GM13977 (cell line): ENCODE measurements at places on chromosomes 6 and 20.
A peak's percentile ranks its signal among the peaks of the same experiment; 100 is the strongest.

DNA sequence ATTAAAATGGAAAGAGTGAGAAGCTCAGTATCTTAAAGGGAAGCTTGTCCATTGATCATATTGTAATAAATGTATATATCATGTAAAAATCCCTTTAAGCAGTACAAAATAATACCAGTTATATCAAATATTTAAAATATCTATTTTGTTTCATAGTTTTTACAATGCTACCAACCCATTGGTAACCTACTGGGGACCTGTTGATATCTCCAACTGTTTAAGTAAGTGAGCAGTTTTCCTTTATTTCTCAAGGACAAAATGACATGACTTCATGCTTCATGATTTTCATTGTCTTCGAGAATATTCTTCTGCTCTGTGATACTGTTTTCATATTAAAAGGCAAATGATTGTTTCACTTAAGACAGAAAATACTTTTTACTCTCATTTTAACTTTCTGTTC, 100.0 kb downstream of the ADGRG6 start:
- DNase-seq, result no peak

GRCh38 chr6:85344996-85345395, 104.9 kb upstream of the NT5E start:
- no peak for DNase-seq

DNA sequence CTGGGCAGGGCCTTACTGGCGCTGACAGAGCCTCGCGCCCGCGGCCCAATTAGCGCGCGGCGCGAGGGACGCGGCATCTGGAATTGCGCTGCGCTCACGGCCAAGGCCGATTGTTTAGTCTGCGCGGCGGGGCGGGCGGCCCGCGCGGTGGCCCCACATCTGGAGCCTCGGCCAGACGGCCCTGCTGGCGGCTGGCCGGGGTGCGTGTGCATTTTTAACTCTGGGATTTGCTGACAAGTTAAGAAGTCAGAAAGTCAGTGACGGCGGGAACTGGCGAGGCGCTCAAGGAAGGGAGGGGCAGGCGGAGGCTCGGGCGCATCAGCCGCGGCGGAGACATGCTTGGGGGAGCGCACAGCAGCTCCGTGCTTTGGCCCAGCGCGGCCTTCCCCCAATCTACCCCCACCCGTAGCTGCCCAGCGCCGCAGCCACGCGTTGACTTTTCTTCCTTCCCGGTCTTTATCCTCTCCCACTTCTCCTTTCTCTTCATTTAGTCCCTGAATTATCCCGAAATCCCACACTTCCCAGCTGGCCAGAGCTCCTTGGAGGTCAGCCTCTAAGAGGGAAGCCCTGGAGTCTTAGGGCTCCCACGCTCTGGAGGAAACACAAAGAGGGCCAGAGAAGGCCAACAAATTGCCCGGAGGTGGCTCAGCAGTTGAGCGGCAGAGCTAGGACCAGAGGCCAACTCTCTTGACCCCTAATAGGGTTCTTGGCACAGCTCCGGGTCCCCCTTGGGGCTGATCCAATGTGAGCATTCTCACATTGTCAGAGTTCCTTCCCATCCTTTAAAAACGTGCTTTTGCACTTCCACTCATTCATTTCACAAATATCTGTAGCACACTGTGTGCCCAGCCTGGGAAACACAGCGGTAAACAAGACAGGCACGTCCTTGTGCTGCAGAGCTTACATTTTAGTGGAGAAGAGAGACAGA, 40.8 kb upstream of the FOXP4 start:
- peak; percentile 88 for DNase-seq

- no peak for DNase-seq
Measured at GRCh38 chr6:142331075-142331551, 29.3 kb downstream of the ADGRG6 start.

DNA sequence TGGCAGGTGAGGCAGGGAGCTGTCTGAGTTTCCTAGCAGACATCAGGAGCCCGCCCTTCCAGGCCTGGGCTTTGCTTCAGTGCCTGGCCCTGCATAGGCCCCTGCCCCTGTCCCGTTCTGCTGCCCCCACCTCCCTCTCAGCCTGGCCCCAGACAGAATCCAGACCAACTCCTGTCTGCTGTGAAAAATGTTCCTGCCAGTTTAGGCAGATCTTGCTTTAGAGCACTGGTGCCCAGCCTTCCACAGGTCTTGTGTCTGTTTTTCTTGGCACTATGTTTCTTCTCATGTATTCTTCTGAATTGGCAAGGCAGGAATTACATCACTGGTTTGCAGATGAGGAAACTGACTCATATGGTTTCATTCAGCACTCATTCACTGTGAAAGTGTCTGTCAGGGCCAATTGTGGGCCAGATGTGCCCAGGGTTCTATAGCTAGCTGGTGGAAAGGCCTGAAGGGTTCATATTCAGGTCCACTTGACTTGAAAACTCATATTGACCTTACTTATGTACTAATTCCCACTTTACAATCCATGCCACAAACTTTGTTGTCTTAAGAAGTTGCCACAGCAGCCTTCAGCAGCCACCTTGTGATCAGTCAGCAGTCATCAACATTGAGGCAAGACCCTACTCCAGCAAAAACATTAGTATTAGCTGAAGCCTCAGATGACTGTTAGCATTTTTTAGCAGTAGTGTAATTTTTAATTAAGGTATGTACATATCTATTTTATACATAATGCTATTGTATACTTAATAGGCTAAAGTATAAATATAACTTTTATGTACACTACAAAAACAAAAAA, 40.5 kb downstream of the HLA-F start:
- DNase-seq, result no peak

- no peak for DNase-seq
Measured at GRCh38 chr6:9398767-9399373, 963.5 kb upstream of the SLC35B3 start.

GRCh38 chr6:3627956-3628835, 123.3 kb downstream of the PXDC1 start:
- no peak for DNase-seq
